ENCODE measurements at places on chromosomes 16 and 17.

GRCh38 chr16:3145660-3146059, 10.8 kb downstream of the ZNF213 start:
- no peak for DNase-seq

DNA sequence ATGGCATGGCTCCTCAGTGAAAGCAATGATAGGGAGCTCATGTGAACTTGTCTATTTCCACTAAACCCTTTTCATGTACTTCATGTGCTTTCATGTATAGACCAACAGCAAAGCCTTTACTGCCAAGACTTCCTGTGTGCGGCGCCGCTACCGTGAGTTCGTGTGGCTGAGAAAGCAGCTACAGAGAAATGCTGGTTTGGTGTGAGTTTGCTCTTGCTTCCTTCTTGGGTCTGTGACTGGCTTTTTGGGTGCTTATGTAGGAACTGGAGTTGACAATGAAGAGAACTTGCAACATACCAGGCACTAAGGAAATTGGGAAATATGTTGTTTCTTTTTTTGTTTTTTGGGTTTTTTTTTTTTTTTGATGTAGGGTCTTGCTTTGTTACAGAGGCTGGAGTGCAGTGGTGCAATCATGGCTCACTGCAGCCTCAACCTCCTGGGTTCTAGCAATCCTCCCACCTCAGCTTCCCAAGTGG, 5.7 kb downstream of the SNX11 start:
- DNase-seq = no peak

DNA sequence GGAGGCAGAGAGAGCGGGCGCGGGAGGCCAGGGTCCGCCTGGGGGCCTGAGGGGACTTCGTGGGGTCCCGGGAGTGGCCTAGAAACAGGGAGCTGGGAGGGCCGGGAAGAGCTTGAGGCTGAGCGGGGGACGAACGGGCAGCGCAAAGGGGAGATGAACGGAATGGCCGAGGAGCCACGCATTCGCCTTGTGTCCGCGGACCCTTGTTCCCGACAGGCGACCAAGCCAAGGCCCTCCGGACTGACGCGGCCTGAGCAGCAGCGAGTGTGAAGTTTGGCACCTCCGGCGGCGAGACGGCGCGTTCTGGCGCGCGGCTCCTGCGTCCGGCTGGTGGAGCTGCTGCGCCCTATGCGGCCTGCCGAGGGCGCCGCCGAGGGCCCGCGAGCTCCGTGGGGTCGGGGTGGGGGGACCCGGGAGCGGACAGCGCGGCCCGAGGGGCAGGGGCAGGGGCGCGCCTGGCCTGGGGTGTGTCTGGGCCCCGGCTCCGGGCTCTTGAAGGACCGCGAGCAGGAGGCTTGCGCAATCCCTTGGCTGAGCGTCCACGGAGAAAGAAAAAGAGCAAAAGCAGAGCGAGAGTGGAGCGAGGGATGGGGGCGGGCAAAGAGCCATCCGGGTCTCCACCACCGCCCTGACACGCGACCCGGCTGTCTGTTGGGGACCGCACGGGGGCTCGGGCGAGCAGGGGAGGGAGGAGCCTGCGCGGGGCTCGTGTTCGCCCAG, 1.2 kb upstream of the CBX4 start:
- DNase-seq = no peak

DNA sequence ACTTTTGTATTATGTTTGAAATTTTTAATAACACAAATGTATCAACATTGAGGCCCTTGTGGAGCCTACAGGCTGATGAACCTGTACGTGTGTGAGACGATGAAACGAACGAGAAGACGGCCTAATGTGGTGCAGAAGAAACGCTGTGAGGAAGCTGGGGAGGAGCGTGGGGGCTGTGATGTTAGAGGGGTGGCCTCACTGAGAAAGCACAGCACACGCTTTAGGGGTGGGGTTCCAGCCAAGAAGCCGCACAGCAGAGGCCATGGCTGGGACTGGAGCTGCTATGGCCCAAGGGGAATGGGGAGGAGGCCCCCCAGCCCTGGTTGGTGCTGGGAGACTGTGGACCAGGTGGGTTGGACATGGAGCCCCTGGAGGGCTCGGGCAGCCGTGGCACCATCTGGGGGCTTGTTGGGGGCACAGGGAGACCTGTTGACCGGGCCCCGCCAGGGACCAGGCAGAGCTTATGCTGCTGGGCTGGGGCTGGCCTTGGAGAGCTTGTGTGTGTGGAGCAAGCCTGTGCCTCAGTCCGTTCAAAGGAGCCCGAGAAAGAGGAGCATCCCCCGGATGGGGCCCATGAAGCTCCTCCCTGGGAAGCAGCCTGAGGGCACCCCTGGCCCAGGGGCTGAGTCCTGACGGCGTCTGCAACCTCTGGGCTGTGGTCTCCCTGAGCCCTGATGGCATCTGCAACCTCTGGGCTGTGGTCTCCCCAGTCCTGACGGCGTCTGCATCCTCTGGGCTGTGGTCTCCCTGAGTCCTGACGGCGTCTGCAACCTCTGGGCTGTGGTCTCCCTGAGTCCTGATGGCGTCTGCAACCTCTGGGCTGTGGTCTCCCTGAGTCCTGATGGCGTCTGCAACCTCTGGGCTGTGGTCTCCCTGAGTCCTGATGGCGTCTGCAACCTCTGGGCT, 44.7 kb downstream of the METRNL start:
- no peak for DNase-seq

DNA sequence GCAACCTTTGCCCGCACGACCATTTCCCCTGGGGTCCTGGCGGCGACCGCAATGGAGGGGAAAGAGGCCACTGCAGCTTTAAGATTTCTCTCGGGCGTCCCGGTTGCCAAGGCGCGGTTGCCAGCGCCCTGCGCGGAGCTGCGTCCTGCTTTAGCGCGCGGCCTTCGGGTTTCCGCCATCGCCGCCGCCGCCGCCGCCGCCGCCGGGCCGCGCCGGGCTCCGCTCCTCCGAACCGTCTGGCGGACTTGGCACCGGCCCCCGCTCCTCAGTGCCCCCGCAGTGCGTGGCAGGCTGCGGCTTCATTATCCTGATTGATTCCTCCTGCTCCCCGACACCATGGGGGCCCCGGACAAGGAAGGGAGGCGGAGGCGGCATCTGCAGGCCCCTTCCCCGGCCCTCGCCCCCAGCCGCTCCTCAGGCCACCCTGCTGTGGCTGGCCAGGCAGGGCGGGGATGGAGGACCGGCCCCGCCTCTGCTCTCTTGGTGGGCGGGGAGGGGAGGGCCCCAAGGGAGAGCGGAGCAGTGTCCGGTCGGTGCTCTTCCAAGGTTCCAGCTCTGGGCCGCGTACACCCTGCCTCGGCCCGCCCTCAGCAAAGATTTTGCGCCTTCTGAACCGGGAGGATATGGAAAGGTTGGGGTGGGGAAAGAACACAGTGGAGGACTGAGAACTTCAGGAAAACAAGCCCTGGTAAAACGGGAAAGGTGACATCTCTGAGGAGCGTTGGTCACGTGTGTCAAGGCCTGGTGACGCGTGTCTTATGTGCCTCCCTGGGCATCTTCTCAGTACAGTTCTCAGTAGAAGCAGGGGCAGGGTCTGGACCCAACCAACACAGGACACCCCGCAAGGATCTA, 34.0 kb downstream of the NEUROD2 start:
- peak; percentile 32 for DNase-seq

DNA sequence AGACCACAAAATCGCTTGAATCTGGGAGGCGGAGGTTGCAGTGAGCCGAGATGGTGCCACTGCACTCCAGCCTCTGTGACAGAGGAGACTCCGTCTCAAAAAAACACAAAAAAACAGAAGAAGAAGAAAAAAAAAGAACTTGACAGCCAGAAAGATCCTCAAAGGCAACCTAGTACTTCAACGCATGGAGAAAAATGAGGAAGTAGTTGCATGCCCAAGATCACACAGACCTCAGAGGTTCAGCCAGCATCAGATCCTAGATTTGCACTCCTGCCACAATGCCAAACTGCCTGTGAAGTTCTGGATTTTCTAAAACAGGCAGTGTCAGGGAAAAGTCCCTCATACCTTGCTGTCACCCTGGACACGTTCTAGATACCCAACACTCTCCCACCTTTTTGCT, 1.5 kb downstream of the ATPAF2 start:
- no peak for DNase-seq

DNA sequence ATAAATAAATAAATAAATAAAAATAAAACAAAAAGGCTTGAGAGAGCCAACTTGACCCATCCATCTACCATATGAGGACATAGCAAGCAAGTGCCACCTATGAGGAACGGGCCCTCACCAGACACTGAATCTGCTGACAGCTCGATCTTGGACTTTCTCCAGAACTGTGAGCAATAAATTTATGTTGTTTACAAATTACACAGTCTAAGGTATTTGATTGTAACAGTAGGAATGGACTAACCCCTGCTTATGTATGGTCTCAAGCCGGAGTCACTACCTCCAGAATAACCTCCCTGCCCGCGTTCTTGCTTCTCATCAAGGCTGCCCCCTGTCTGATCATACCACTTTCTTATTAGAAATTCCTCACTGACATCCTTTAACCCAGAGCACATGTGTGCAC, 9.9 kb downstream of the SLC5A11 start:
- DNase-seq = no peak

Measured in stimulated activated CD8-positive, alpha-beta memory T cell treated with anti-CD3 and anti-CD28 coated beads, Interleukin-2, amount 100 ng/mL, for 48 hours (primary cell).